ENCODE measurements at places on chromosomes 5 and 9.
A peak's percentile ranks its signal among the peaks of the same experiment; 100 is the strongest.

- DNase-seq = no peak
Measured at GRCh38 chr9:134970719-134971118, 53.0 kb upstream of the FCN1 start.

GRCh38 chr9:20212806-20213205, 409.5 kb downstream of the MLLT3 start:
- no peak for DNase-seq

DNA sequence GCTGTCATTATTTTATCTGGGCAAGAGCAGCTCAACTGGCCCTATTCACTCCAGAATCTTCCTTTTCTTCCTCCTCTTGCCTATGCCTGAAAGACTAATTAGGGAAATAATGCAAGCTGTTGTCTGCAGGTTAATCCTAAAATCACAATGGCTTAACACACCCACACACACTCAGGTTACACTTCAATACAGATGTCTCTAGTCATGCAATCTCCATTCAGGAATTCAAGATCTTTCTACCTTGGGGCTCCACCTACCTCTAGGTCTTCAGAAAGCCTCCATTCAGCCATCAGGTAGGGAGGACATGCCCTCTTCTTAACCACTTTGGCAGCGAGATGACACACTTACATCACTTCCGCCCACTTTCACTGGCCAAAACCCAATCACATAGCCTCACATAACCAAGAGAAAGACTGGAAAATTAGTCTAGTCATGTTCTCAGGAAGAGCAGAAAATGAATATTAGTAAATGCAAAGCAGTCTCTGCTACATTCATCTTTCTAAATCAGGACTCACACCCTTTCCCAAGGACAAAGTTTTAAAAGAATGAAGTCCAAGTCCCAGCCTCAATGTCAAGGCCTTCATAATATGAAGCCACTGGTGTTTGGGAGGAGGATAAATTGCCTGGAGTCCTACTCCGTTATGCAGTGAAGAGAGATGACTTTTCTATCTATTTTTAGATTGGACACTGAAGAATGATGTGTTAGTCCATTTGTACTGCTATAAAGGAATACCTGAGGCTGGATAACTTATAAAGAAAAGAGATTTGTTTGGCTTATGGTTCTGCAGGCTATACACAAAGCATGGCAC, 428.1 kb downstream of the EFNA5 start:
- no peak for DNase-seq

GRCh38 chr9:131704141-131704983, 35.5 kb downstream of the RAPGEF1 start:
- DNase-seq = no peak

GRCh38 chr5:14663734-14664269, 716 bp upstream of the OTULIN start:
- DNase-seq = peak; percentile 59

DNA sequence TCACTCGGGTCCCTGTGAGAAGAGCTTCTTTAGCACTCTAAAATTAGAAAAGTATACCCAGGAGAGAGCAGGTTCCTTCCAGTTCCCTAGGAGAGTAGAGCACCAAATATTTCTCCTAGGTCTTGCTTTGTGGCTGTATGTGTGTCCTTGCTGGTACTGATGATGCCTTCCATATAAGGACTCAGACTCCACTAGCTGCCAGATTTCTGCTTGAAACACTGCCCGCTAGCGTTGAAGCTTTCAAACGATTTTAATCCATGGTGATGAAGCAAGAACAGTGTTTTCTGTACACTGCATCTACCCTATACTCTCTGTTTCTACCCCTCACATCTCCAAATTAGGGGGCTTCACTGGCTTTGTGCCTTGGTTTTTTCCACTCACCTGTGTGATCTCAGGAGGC, 2.4 kb upstream of the SMC2 start:
- no peak for DNase-seq
